ENCODE measurements at places on chromosomes 6 and 20.

DNA sequence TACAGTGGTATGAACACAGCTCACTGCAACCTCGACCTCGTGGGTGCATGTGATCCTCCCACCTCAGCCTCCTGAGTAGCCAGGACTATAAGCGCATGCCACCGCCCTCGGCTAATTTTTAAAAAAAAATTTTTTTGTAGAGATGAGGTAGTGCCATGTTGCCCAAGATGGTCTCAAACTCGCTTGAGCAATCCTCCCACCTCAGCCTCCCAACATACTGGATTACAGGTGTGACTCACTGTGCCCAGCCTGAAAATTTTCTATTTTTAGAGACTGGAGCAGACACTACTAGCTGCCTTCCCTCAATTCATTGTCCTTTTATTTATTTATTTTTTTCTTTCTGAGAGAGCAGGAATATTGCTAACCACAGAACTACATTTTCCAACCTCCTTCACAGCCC, 20.3 kb upstream of the GTF3C6 start:
- DNase-seq: no peak

DNA sequence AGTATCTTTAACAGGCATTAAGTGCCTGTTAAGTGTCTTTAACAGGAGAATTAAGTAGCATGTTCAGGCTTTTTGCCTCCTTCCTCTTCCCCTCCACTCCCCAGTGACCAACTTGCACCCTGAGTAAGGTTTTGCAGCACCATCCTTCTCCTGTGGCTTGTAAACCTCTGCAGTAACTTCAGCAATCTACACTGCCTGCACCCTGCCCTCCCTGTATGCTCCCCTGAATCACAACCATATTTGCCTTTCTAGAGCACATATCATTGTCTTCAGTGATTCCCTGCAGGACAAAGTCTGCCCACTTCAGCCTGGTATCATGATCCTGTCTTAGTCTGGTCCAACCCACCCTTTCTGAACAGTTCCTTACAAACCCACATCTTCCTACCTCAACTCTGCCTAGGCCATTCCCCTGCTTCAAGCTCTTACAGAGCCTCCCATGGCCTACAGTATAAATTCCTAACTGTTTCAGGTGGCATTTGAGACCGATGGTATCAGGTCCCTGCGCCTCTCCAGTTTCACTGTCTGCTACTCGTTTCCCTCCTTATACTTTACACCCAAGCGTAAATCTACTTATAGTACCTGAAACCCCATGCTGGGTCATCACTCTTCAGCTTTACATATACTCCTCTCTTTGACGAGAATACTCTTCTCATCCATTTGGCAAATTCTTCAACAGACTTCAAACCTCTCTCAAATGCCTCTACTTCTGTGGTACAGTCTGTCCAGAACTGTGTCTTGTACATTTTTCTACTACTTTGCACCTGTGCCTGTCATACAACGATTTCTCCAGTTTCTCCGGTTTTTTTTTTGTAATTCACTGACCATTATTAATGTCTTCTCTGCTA, 69.8 kb downstream of the ZHX3 start:
- DNase-seq: no peak

DNA sequence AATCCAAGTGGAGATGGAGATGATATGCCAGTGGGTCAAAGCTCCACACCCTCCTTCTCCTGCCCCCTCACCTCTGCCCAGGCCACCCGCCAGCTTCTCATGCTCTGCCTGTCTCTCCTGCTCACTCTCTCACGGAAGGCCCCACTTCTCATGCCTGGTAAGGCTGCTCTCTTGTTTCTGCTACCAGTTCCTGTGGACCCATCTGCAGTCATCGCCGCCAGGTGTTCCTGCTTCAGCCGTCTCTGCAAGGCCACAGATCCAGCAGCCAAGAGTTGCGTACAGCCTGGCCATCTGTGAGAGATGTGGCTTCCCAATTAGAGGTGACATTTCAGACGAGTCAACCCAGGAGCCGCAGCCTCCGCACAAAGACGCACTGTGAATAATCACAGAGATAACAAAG, 40.8 kb upstream of the NXT1 start:
- no peak for DNase-seq

DNA sequence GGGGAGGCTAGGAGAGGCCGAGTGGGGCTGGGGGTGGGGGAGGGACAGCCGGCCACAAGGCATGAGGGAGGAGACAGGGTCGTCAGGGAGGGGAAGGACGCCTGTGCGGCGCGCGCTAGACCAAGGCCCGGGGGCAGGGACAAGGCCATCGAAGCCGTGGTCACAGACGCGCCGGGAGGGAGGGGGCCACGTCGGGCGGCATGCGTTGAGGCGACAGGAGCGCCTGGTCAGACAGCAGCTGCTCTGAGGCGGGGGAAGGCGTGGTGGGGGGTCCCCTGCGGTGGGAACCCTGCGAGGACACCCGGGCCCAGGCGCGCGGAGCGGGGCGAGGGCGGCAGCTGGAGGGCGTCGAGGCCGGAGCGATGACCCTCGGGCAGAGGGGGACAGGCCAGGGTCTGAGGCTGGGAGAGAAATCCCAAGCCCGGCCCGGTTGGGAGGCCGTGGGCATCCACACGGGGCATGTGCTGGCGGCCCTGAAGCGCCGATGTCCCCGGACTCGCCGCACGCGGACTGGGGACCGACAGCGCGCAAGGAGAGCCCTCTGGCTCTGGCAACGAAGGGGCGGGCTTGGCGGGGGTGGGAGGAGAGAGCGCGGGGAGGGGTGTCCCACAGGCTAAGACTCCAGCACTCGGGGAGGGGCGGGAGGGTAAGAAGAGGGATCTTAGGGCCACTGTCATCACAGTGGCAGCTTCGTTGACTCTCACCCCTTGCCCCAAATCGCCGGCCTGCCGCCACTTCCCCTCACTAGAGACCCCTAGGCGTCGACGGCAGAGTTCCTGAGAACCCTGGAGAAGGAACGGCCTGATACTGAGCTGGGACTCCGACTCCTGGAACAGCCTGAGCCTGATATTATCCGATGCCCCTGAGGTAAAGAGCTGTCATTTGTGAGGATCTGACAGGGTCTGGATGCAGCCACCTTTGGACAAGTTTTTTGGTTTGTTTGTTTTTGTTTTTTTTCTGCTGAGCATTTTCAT, 5.0 kb downstream of the TMEM239 start:
- DNase-seq: no peak

DNA sequence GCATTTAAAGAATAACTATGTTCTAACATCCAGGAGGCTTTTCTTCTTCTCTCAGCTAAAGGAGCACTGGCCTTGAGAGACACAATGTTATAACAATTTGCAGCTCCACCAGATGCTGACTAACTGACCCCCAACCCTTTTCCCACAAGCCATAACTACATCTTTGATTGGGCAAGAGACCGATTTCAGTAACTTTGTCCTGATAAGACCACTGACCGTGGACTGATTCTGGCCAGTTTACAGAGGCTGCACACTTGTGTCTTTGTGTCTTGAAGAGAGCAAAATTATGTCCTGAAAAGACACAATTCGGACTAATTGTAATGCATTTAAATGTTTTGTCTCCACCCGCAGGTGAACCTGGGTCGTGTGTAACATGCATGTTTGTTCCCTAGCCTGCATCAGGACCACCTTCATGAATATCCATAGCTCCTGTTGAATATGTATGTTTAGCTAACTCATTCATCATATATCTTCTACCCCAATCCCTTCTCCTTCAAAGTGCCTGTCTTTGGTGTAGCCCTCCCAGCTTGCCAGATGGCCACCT, 22.3 kb downstream of the ABRACL start:
- no peak for DNase-seq

- no peak for DNase-seq
Measured at GRCh38 chr6:157586088-157586414, 205.1 kb downstream of the ZDHHC14 start.

GRCh38 chr20:6702144-6702543, 65.3 kb upstream of the BMP2 start:
- DNase-seq: no peak

DNA sequence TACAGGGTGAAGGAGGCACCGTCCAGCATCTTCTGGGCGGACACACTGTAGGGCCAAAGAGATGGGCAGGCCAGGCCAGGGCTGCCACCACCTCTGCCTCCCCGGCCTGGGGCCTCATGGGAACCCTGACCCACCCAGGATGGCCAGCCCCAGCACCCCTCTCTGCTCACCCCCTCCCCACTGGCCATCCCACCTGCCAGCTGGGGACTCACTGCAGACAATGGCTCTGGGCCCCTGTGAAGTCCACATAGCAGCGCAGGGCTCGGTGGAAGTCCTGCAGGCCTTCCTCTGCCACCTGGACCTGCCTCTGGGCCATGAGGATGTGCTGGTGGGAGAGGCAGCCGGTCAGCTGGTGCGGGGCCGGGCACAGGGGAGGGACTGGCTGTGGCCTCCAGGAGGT, 3.6 kb upstream of the C20orf144 start:
- DNase-seq: no peak

DNA sequence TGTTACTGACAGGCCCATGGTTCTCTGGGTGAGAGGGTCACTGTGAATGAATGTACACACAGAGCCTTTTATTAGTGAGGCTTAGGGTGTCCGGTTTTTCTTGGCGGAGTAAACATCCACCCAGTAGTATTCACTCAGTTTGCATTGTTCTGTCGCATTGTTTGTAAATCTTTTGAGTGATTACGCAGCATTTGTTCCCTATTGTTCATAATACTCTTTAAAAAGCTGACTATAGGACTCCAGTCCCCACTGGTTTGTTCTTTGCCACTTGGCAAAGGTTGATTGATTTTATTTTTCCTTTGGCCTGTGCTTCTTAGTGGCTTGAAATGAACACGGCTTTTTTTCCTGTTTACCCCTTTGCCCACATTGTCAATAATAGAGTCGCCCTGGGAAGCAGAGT, 130.1 kb upstream of the ESR1 start:
- no peak for DNase-seq

DNA sequence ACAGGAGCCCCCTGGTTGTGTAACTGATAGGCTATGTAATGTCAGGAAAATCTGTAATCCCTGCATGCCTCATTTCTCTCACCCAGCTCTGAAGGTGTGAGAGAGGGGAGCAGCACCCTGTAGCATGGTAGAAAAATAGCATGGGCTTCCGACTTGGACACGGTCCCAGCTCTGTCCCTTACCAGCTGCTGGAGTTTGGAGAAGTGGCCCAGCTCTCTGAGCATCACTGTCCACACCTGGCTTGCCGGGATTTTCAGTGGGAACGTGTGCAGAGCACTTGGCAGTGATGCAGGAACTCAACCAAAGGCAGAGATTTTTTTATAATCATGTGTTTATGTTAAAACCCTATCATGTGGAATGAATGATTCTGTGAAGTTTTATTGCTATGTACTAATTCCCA, 34.6 kb downstream of the STK35 start:
- no peak for DNase-seq

DNA sequence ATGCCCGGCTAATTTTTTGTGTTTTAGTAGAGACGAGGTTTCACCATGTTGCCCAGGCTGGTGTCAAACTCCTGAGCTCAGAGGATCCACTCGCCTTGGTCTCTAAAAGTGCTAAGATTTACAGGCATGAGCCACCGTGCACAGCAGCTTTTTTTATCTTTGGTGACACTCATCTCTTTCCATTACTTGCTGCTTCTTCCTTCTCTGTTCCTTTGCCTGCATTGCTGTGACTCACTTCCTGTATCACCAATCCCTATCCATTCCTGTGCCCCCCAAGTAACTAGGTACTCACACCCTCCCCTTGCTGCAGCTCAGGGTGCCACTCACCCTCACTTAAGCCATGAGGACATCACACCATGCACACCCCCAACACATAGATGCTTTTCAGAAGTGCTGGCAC, 24.6 kb downstream of the KHDC1L start:
- no peak for DNase-seq

GRCh38 chr6:134943522-134944111, 6.3 kb downstream of the ALDH8A1 start:
- no peak for DNase-seq

- DNase-seq: no peak
Measured at GRCh38 chr20:1894471-1894950, 696 bp upstream of the SIRPA start.

DNA sequence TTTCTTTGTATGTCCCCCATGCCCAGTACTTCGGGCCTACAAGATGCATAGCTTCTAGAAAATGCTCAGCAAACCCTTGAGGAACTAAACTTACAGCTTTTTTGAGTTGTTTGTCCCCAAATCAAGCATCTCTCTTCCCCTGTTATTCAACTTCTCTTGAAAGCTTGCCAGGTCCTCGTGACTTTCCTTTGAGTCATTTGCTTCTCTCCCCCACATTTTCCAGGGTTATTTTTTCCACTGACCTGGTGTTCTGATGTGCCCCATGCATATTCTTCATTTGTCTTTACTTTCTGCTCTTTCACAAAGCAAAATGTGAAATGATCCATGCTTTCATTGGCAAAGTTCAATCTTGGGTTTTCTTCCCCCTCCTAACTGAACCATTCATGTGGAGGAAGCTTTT, 204.8 kb downstream of the TFAP2A start:
- DNase-seq: peak; percentile 10

DNA sequence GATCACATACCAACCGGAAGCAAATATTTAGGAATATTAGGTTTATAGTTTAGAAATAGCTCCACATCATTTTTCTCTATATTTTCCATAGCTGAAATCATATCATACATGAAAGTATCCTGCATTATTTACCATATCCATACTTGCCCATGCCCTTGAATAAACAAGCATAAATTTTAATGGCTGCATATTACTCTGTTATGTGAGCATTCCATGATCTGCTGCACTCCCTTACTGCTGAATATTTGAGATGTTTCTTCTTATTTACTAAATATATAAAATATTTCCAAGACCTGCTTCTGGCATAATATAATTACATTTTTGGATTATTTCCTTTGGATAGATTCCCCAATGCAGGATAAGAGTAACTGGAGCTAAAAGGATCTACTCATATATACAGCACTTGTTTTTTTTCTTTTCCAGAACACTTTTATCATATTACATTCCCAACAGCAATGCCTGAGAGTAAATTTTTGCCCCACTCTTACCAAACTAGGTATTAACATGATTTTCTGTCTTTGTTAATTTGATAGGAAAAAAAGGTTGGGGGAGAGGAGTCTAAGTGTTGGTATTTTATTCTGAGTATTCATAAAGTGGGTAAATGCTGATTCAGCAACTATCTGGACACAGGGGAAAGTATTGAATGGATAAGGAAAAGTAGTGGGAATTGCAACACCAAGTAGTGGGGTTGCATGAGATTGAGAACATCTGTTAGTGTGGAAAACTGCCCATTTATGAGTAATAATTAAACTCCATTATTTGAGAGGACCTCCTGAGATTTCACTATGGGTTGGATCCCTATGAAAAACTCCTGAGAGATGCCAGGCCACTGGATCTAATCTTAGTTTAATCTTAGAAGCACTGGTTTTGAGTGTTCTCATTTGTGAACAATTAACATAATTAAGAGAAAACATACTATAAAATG, 76.0 kb downstream of the MAN1A1 start:
- DNase-seq: peak; percentile 24

- peak; percentile 31 for DNase-seq
Measured at GRCh38 chr6:141988954-141989705, 143.6 kb upstream of the GJE1 start.

- no peak for DNase-seq
Measured at GRCh38 chr6:144847916-144848315, 562.8 kb downstream of the UTRN start.

Measured in non-pigmented ciliary epithelial cell (primary cell).